ENCODE measurements at places on chromosomes 4 and X.

DNA sequence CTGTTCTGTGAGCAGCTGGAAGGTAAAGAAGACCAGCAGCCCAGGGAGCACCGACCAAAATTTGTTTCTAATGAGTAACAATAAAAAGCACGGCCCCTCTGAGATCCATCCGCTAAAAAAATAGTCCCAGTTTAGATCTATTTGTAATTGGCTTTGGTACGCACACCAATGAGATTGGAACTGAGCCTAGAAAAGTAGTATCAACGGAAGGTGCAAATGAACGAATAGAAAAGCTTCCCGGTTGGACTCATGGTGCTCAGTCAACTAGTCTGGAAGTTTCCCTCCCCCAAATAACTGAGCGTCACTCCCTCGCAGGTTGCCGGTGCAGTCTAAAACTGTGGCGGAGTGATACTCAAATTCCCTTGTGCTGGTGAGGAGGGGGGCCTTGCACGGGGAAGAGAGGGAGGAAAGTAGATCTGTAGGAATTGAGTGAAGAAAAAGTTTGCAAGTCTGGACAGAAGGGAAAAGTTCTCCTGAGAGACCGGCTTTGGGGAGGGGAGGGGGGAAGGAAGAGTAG is at the start of gene COL4A5:
TSS of gene COL4A5 (plus strand) at position 413 of the 517 bp plus-strand sequence. CDS start 288 bp downstream, outside the sequence.
- H3K27me3 ChIP-seq: no peaks in the 10 kb centered on the region
- H3K4me3 ChIP-seq: no peak within 1 kb of the TSS
- H3K36me3 ChIP-seq: no peaks in the 10 kb centered on the region
- peak; percentile 5 for DNase-seq
- H3K27ac ChIP-seq: no peak within 1 kb of the TSS
- H3K4me1 ChIP-seq: no peaks in the 10 kb centered on the region

- H3K4me1 ChIP-seq: peaks cover 15% of the 10 kb centered on the region
- H3K36me3 ChIP-seq: peaks cover 31% of the 10 kb centered on the region
Observed at GRCh38 chr4:142150483-142150882, 514.1 kb downstream of the IL15 start.

GRCh38 chrX:38232079-38232686 is 11.5 kb upstream of the SRPX start:
- no peaks in the 10 kb centered on the region for H3K36me3 ChIP-seq
- H3K4me3 ChIP-seq: no peak overlapping the region
- no peaks in the 10 kb centered on the region for H3K27me3 ChIP-seq
- H3K27ac ChIP-seq: no peak overlapping the region

DNA sequence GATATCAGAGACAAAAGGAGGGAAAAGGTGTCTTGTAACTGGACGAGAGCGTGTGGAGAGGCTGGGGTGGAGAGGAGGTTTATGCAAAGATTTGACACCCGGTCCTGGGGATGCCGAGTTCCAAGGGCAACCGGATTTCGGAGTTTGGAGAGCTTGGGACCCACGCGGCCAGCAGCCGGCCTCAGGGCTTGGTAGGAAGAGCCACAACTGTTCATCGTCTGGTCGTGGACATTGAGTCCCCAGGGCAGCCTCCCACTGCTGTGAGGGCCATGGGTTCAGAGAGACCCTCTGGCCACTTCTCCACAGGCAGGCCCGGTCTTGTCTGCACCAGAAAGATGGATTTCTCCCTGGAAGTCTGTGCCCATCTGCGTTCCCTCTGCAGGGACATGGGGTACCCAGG is 46.8 kb downstream of the SHOX start:
- H3K4me1 ChIP-seq: no peaks in the 10 kb centered on the region
- no peak for DNase-seq
- H3K36me3 ChIP-seq: no peaks in the 10 kb centered on the region

DNA sequence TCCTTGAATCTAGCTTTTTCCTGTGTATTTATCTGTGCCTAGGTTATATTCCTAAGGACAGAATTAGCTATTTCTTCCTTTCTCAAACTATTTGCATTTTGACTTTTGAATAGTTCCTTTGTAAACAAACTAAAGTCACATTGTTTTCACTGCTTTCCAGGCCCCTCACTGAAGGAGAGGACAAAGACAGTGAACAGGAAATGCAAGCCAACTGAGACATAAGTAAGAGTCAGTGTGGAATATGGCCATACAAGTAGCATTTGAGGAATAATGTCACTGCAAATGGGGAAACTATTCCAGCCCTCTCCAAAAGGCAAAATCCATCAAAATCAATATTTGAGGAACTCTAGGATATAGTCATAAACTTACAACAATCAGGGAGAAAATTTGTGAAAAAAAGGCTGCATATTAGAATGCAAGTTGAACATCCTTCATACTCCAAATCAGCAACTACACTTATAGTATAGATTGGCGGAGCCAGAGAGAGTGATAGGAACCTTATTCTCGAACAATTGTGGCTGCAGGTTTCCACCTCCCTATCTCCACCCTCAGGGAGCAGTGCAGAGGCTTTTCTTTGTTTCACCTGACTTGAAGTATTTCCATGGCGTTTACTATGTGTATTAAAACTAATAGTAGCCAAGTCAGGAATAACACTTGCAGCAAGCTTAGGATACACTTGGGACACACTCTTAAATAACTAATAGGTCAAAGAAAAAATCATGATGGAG is 1110.4 kb upstream of the ADGRL3 start:
- H3K27ac ChIP-seq: no peak overlapping the region
- no peaks in the 10 kb centered on the region for H3K36me3 ChIP-seq
- no peaks in the 10 kb centered on the region for H3K27me3 ChIP-seq
- no peak overlapping the region for H3K4me3 ChIP-seq
- H3K4me1 ChIP-seq: no peaks in the 10 kb centered on the region
- no peak for DNase-seq

DNA sequence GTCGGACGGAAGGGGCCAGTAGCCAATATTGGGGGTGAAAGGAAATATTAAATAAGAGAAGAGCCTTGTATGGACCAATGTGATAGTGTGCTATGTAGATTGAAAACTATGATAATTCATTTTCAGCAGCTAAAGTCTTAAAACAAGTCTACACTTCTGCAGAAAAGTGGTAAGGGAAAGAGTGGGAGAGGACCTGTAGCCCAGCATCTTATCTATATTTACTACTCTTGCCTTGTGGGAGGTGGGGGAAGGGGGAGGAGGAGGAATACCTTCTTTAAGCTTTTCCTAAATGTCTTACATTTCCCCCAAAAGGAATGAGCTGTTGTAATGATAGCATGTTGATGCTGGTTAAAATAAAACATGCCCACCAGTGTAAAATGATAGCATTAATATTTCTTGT is 220.0 kb upstream of the SPRY1 start:
- no peak overlapping the region for H3K27ac ChIP-seq
- no peaks in the 10 kb centered on the region for H3K27me3 ChIP-seq
- H3K4me1 ChIP-seq: no peaks in the 10 kb centered on the region
- no peaks in the 10 kb centered on the region for H3K36me3 ChIP-seq
- no peak for DNase-seq
- H3K4me3 ChIP-seq: no peak overlapping the region

DNA sequence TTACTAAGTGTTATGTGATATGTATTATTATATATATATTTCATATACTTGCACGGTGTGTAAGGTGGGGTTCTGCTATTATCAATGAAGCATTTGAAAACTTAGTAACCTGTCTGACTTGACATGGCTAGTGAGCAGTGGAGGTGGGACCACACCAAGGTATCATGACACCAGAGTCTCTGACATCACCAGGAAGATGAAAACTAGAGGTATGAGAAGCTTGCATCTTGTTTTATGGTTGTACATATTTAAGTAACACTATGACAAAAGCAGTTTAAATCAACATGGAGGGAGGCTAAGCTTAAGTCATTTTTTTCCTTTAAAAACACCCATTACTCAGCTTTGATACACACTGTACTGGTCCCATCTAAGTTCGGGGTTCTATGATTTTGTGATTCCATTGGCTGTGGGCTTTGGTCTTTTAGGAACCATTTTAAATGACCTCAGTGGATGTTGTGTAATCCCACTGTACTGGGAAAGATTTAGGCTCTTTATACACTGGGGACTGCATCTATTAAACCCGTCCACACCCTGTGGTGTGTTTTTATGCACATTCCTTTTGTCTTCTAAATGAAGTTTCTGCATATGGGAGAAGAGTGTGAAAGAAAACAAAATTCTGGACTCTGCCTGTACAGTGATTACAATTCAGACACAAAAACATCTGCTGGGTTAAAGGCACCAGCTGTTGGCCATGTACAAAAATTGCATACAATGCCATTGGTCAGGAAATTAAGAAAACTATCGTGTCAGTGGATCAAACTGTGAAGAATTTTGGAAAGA is 570.6 kb downstream of the SPRY1 start:
- no peak overlapping the region for H3K27ac ChIP-seq
- no peaks in the 10 kb centered on the region for H3K36me3 ChIP-seq
- no peaks in the 10 kb centered on the region for H3K4me1 ChIP-seq
- DNase-seq: no peak

DNA sequence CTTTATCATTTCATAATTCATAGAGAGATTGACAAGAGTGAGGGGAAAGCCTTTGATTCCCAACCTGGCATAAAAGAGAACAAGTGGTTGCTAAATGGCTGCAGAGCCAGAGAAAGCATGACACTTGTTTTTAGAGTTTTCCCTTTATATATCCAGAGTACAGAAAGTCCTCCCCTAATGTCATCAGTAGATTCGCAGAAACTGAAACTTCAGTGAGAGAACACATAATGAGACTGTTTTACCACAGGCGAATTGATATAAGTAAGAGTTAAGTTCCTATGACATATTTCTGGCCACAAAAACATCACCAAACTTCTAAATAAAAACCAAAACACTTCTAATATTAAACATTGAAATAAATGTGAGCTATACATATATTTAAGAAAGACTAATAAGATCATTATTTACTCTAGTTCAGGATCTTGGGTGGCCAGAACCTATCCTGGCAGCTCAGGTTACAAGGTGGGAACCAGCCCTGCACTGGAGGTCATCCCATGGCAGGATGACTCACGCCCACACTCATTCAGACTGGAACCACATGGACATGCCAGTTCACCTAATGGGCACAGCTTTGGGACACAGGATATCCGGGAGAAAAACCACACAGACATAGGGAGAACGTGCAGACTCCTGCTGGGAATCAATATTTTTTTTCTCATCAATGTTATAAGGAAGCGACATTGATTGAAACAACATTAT is 35.5 kb downstream of the NWD2 start:
- no peak overlapping the region for H3K4me3 ChIP-seq
- H3K4me1 ChIP-seq: no peaks in the 10 kb centered on the region
- H3K27ac ChIP-seq: no peak overlapping the region
- no peaks in the 10 kb centered on the region for H3K36me3 ChIP-seq

DNA sequence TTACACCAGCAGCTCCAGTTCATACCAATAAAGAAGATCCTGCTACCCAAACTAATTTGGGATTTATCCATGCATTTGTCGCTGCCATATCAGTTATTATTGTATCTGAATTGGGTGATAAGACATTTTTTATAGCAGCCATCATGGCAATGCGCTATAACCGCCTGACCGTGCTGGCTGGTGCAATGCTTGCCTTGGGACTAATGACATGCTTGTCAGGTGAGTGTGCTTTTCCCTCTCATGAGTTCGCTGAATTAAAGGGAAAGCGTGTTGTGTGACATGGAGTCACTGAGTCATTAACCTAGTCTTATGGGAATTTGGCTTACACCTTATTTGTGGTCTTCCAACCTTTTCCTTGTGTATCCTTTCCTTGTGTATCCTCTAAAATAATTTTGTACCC is 15.9 kb downstream of the TMEM165 start:
- H3K27ac ChIP-seq: no peak overlapping the region
- H3K4me3 ChIP-seq: no peak overlapping the region
- H3K27me3 ChIP-seq: no peaks in the 10 kb centered on the region
- no peak for DNase-seq
- H3K36me3 ChIP-seq: no peaks in the 10 kb centered on the region
- H3K4me1 ChIP-seq: peaks cover 28% of the 10 kb centered on the region

GRCh38 chrX:132900633-132901293 is 57.7 kb downstream of the HS6ST2 start:
- H3K4me1 ChIP-seq: no peaks in the 10 kb centered on the region
- no peak for DNase-seq
- no peak overlapping the region for H3K4me3 ChIP-seq
- no peaks in the 10 kb centered on the region for H3K27me3 ChIP-seq
- H3K36me3 ChIP-seq: no peaks in the 10 kb centered on the region

DNA sequence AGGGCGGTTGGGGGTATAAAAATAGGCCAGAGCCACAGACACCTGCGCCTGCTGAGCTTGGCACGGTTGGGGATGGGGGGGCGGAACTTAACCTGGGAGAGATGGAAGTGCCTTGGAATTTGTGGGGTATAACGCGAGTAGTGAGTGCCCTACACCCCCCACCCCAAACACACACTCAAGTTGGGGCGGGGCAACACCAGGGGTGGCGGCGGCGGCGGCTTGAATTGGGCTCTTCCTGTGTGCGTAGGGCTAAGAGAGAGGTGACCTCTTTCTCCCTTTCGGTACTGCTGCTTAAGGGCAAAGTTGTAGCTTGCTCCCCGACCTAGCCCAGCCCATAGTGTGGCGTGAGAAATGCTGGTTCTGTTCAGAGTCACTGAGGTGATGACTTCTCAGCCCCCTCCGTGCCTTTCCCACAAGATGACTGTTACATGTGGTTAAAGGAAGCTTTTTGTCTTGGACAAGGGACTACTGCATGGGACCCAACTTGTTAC is 839 bp downstream of the STK26 start:
- H3K36me3 ChIP-seq: no peaks in the 10 kb centered on the region
- DNase-seq: peak; percentile 60
- H3K4me1 ChIP-seq: peaks cover 33% of the 10 kb centered on the region
- H3K27me3 ChIP-seq: no peaks in the 10 kb centered on the region
- H3K27ac ChIP-seq: peak overlapping the region; percentile 75

DNA sequence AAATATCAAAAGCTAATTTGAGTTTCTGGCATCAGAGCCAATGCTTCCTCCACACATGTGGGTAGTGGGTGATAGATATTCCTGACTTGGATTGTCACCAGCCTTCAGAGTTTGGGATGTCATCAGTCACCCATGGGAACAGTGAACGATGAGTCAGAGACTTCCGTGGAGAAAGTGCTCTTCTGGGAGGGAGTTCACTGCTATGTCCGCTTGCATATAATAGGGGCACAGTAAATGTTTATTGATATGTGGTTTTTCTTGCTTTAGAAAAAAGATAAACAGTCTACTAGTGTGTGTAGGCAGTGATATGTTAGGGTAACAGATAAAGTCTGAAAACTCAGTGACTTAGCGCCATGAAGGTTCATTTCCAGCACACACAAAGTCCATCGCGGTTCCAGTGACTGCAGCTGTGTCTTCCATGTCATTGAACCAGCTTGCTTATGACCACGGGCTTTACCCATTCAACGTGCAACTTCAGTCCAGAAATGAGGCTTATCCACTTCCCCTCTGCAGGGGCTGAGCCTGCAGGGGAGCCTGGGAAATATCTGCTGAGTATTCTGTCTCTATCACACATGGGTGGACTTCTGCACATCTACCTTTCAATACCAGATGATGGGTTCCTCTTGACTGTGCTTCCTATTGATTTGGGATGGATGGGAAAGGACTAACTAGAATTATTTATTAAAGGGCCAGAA is 87.7 kb upstream of the WWC2 start:
- H3K4me3 ChIP-seq: no peak overlapping the region
- no peaks in the 10 kb centered on the region for H3K36me3 ChIP-seq
- H3K27me3 ChIP-seq: no peaks in the 10 kb centered on the region
- H3K27ac ChIP-seq: no peak overlapping the region
- no peak for DNase-seq

DNA sequence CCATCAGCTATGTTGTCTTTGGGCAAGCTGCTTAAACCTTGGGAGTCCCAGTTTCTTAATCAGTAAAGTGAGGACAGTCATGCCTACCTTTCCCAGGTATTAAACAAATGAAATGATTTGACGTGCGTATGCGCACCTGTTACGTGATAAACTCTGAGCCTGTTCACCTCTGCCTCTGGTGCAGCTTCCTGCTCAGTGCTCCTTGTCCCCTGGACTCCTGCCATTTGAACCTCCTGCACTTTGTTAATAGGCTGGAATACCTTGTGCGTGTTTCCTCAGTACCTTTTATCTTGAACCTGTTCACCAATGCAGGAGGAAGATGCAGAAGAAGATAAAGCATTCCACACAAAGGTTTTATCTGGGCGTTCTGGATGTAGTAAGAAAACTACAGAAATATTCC is 211.9 kb downstream of the CEP135 start:
- H3K36me3 ChIP-seq: no peaks in the 10 kb centered on the region
- H3K27me3 ChIP-seq: no peaks in the 10 kb centered on the region
- no peaks in the 10 kb centered on the region for H3K4me1 ChIP-seq
